Motor neuron (in vitro differentiated cells): ENCODE measurements at places on chromosomes 3 and 15. TPM values are rescaled to one million over a fixed set of nuclear protein-coding genes. Genes with fewer than 3 reads are reported as not detected.

GRCh38 chr15:60396560-60396957 is 1.2 kb downstream of the ANXA2 start:
- ATAC-seq = no peak

DNA sequence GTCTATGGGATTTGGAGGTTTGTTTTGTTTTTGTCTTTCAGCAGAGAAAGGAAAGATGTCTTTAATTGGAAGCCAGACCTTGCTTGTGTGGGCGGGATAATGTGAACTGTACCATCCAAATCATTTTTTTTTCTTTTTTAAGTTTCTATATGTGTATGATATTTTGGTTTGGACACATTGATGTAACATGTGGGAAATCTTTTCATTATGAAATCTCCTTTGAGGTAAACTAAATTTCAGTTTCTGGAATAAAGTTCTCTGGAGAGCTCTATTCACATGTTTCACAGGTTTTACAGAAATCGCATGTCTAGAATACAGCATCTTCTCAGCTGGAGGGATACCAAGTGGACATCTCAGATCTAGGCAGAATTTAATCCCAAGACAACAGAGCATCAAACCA is 451.5 kb upstream of the MDFIC2 start:
- ATAC-seq = no peak

GRCh38 chr3:171680726-171681411 is 129.4 kb downstream of the PLD1 start:
- no peak for ATAC-seq

- no peak for ATAC-seq
Observed at GRCh38 chr15:40598126-40598525, 4.1 kb downstream of the KNL1 start.

- no peak for ATAC-seq
Observed at GRCh38 chr3:65473736-65474135, 565.0 kb downstream of the MAGI1 start.

- ATAC-seq = no peak
Observed at GRCh38 chr15:39878406-39878785, 41.7 kb downstream of the GPR176 start.

GRCh38 chr3:156551261-156551660 is 3.7 kb downstream of the SSR3 start:
- ATAC-seq = no peak

DNA sequence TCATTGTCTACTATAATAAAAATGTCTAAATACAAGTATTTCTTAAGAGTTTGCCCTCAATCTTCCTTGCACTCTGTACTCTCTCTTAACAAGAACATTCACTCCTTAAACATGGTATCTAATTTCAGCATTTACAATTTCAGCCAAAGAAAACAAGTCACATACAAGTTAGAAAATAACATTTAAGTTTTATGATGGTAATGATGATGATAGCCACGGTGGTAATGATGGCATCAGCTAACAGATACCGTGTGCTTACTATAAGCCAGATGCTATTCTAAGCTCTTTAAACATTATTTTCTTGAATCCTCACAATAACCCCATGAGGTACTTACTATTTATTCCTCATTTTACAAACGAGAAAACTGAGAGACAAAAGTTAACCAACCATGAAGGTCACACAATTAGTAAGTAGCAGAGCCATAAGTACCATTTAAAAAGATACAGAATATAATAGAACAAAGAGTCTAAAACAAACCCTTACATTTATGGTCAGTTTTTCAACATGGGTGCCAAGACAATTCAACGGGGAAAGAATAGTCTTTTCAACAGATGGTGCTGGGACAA is 7.4 kb downstream of the SPICE1 start:
- no peak for ATAC-seq

- no peak for ATAC-seq
Observed at GRCh38 chr15:92625251-92625980, 30.2 kb downstream of the FAM174B start.

DNA sequence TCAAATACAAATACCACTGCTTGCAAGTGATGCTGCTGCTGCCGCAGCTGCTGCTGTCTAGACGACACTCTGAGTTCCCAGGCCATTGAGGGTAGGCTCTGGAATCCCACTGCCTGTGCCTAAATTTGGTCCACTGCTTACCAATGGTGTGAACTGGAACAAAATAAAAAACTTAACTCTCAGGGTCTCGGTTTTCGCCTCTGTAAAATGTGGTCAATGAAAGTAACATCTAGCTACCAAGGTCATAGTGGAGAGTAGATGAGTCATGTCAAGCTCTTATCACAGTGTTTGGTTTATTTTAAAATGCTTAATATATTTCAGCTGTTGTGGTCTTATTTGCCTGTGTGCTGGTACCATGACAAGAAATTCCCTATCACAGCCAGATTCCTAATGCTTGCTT is 299.3 kb downstream of the CLSTN2 start:
- ATAC-seq = no peak

DNA sequence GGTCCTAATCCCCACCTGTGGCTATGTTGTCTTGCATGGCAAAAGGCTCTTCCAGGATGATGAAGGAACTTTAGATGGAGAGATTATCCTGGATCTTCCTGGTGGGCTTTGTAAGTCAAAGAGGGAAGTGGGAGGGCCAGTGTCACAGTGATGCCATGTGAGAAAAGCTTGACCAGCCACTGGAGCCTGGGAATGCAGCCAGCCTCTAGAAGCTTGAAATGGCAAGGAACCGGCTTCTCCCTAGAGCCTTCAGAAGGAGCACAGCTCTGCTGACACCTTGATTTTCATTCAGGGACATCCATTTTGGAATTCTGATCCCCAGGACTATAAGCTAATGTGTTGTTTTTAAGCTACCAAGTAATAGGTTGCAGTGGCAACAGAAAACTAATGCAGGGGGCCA is 58.3 kb downstream of the CLEC3B start:
- no peak for ATAC-seq

DNA sequence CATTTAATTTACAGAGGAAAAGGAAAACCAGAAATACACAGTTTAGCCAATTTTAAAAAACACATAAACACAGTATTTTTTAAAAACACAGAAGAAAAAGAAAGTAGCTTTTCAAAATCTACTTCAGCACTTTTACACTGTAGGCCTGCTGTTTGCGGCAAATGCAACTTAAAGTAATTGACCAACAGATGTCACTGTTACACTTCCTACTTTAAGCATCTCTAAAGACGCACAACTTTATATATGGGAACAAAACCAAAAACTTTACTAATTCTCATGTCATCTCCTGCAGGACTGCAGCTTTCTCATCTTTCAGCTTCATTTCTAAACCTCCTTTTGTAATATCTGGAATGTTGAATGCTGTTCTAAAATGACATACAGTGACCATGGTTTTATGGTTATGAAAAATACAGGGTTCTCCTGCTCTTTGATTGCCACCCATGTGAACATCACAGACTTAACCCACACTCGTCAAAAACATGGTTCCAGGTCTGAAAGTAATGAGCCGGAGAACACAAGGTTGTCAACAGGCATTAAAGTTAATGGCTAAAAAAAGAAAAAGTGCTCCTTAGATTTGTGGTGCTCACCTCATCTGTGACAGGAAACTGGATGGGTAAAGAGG is 107.9 kb downstream of the FMN1 start:
- ATAC-seq = no peak

DNA sequence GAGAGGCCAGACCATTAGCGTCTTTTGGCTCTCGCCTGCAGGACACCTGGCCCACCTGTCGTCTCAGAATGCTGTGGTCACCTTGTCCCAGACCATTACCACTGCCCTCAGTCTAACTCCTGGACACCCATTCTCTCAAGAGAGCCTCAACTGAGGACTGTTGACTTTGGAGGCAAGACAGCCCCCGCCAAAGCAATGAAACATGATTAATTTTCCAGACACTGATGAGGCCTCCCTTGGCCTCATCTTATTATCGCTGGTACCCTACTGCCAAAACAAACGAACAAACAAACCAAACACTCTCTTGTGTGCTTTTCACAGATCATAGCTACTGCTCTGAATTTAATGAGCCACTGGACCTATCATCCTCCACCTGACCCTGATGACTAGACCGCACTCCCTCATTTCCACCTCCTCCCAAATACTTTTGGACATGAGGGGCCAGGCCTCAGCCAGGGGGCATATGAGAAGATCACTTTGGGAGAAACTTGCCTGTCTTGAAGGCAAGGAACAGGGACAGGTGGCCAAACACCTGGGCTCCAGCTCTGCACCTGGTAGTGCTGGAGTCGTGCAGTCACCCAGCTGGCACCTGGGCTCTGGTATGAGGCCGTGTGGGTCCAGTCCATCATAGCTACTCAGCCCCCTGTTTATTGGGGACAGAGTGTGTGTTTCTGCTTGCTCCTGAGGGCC is 27.6 kb downstream of the ALS2CL start:
- no peak for ATAC-seq

DNA sequence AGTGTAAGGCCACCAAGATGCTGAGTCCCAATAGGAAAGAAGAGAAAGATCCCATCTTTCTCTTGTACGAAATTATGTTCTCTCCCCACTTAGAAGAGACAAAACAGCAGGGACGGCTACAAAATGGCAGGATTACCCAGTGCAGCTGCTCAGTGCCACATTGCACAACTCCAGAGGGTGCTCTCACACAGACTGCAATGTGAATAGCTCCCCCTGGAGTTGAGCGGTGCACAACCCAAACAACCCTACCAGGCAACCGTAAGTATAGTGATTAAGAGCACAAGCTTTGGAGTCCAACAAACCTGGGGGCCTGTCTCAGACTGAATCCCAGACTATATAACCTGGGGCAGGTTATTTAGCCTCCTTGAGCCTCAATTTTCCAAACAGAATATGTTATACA is 3.1 kb upstream of the BHLHE40 start:
- no peak for ATAC-seq

- ATAC-seq = no peak
Observed at GRCh38 chr3:169629895-169630294, 33.6 kb downstream of the MECOM start.

GRCh38 chr3:196643201-196643749 is 3.8 kb downstream of the NRROS start:
- no peak for ATAC-seq

GRCh38 chr3:99974989-99975388 is 139.3 kb downstream of the FILIP1L start:
- no peak for ATAC-seq

DNA sequence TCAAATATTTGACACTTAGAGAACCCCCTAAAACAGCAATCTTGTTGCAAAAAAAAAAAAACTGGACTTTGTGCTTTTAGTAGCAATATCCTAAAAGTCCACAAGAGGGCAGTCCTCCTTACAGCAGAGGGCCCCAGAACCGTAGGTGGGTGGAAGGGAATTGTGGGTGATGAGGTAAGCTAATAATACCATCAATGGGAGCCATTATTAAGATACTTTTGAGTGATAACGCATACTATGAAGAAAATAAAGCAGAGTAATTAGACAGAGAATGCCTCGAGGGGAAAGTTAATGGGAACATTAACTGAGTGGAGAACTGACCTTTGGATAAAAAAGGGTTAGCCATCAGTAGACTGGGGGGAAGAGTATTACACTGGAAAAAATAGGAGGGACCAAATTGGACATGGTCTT is 229.9 kb downstream of the THRB start:
- no peak for ATAC-seq

GRCh38 chr15:89899295-89899945 is 5.6 kb upstream of the AP3S2 start:
- ATAC-seq = no peak

GRCh38 chr3:9231471-9231870 is 18.0 kb downstream of the SRGAP3 start:
- peak; percentile 77 for ATAC-seq

DNA sequence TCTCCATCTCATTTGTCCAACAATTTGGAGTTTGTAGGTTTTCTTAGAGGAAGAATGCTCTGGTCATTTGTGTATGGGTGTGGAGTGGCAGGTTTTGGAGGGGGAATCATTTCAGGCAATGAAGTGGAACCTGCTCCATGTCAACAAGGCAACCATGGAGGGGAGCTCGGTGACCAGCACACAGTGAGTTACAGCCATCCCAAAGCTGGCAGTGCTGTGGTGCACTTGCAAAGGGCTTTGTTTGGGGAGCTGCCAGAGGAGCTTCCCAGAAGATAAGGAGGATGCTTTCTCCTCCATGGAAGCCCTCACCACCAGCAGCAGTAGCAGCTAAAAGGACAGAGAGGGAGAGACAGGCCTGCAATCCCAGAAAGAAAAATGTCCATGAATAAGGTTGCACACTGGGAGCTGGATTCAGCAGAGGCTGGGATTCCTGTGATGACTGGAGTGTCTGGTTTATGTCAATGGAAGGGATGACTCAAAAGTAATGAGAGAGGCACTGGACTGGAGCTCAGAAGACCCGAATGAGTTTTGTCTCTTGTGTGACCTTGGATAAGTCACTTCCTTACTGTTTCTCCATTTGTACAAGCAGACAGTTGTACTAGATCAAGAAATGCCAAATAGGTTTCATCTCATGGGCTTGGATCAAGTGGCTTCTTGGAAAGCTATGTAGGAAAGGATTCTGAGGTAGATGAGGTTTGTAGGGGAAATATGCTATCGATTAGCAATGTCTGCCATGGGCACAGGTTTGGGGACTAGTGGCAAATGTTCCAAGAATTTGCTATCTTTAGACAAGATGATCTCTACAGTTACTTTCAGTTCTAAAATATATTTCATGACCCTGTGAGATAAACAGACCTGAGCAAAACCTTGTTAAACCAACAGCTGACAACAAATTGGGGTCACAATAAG is 27.2 kb upstream of the UBE2Q2 start:
- no peak for ATAC-seq

MORC1 gene
- total RNA-seq = not detected in 2 replicates

SUSD5 gene
- total RNA-seq = 0.73 and 0.81 TPM in 2 replicates

C3orf22 gene
- 0.21 TPM in 1 of 2 replicates, not detected in the other for total RNA-seq

ATP10A gene
- total RNA-seq = 0.90 and 1.5 TPM in 2 replicates

LRTM1 gene
- 0.41 and 0.75 TPM in 2 replicates for total RNA-seq

MOBP gene
- total RNA-seq = 0.11 and 0.25 TPM in 2 replicates

TMEM44 gene
- 5.9 and 6.9 TPM in 2 replicates for total RNA-seq

CA12 gene
- 0.87 and 1.9 TPM in 2 replicates for total RNA-seq

ALS2CL gene
- total RNA-seq = 3.3 and 5.3 TPM in 2 replicates

GABRB3 gene
- 43.8 and 45.0 TPM in 2 replicates for total RNA-seq

THRB gene
- total RNA-seq = 14.4 and 14.8 TPM in 2 replicates

LDHAL6B gene
- 2.4 and 2.7 TPM in 2 replicates for total RNA-seq

LNP1 gene
- 17.5 and 18.3 TPM in 2 replicates for total RNA-seq

TMC3 gene
- total RNA-seq = 0.24 and 0.43 TPM in 2 replicates

KLF13 gene
- total RNA-seq = 35.4 and 42.4 TPM in 2 replicates

EPHB1 gene
- total RNA-seq = 19.5 and 21.1 TPM in 2 replicates

PLSCR5 gene
- 0.78 and 1.0 TPM in 2 replicates for total RNA-seq
